ENCODE measurements at places on chromosomes 12 and 14.

- no peak for DNase-seq
Observed at GRCh38 chr12:104956870-104957718, 996 bp downstream of the SLC41A2 start.

GRCh38 chr14:53432378-53432802 lies 279.3 kb upstream of the DDHD1 start:
- no peak for DNase-seq

DNA sequence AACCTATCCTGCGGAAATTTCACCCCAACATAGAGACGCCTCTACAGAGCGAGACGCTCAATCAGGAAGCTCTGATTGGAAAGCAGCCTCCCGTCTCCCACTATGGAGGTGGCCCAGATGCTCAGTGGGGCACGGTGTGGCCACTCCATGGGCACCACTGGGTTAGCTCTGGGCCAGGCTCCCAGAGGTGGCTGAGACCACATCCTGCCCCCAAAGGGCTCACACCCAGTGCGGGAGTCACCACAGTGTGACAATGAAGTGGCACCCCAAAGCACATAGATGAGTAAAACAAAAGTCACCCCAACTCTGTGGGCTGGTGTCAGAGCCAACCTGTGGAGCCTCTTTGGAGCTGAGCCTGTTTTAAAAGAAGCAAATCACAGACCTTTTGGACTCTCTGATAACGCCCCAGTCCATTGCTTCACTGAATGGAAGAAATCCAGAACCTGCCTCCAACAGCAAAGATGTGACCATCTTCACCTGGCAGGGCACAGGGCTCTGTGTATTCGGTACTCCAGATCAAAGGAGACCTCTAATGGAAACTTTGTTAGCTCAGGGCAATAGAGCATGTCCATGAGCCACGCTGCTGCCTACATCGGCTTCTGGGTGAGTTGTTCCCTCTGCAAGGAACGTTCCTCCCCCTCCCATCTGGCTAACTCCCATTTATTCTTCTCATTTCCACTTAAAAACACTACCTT lies 19.6 kb downstream of the CLMN start:
- no peak for DNase-seq

DNA sequence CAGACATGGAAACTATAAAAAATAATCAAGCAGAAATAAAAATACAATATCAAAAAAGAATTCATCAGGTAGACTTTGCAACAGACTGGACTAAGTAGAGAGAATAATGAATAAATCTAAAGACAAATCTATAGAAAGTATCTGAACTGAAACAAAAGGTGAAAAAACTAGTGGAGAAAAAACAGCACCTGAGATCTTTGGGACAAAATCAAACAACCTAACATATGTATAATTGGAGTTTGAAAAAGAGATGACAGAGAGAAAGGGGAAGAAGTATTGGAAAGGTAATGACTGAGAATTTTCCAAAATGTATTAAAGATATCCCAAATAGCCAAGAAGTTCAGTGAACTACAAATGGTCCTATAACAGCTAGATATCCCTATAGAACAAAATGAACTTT lies 245.4 kb downstream of the IPO8 start:
- DNase-seq: no peak

DNA sequence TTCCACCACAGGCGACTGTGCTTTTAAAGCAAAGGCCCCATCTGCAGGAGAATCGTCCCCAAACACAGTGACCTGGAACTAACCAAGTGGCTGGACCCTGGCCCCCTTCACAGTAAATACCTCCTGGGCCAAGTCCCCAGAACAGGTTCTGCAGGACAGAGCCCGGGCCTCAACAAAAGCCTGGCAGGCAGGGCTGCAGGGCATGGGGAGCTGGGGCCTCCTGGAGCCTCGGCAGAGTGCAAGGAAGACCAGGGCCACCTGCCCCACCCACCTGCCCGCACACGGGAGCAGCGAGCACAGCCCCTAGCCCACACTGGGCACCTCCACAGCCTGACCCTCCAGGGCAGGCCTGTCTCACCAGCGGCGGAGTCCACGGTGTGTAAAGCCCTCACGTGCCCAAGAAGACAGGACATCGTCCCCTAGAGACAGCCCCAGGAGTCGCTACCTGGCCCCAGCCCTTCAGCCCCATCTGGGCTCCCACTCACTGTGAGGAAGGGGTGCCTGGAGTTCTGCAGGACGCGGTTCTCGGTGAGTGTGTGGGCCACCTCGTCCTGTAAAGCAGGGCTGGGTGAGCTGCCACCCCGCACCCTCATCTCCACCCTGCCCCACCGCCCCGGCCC lies 21.0 kb downstream of the AKT1 start:
- DNase-seq: no peak

- DNase-seq: peak; percentile 63
Observed at GRCh38 chr12:104671409-104672095, 214.8 kb downstream of the CHST11 start.

DNA sequence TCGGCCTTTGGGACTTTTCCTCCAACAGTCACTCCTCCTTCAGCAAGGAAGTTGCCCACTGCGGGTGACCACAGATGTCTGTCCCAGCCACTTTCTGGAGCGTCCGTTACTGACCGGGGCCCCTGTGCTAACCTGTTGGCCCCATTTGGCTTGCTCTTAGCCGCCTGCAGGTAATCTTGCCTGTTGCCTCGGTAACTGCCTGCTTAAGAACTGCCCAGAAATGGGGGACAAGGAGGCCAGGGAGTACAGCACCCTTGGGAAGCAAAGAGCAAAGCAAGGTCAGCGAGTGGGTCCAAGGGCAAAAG lies 338.8 kb upstream of the SFSWAP start:
- DNase-seq: no peak

DNA sequence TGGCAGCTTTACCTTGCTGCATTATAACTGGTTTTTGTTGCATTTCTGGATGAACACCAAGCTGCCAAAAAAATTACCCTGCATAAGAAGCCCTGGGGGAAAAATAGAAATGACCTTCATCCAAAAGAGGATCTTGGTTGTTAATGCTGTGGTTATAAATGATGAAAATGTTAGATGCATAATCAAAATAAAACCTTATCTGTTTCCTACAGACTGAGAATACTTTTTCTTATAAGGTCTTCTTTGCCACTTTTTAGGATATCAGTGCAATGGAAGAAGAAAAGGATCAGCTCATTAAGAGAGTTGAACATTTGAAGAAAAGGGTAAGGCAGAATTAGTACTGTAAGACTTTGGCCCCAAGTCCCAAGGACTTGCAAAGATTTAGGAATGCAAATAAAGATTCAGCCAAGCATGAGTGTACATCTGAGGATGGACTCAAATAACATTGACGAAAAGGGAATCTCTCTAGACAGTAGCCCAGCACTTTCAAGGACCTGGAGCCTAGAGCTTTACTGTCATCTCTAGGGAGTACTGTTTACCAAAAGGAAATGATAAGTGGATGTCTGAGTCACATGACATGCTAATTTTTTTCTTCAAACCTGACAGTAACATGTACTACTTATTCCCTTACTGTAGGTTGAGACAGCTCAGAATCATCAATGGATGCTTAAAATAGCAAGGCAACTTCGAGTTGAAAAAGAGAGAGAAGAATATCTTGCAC lies 10.7 kb downstream of the IFT81 start:
- no peak for DNase-seq

GRCh38 chr14:74954232-74954946 lies 1.0 kb downstream of the PGF start:
- DNase-seq: no peak

DNA sequence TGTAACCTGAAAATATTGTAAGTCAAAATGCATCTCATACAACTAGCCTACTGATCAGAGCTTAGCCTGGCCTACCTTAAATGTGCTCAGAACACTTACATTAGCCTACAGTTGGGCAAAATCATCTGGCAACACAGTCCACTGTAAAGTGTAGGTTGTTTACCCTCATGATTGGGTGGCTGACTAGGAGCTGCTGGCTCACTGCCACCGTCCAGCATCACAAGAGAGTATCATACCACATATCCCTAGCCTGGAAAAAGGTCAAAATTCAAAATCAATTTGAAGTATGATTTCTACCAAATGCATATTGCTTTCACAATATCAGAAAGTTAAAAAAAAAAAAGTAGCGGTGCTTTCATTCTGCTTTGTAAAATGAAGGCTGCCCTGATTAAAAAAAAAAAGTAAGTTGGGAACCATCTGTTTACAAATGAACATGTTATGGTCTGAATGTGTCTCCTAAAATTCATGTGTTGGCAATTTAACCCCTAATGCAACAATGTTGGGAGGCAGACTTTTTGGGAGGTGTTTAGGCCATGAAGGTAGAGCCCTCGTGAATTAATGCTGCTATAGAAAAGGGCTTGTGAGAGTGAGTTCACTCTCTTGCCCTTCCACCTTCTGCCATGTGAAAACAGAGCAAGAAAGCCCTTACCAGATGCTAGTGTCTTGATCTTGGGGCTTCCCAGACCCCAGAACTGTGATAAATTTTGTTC lies 211.8 kb downstream of the PPM1H start:
- no peak for DNase-seq

DNA sequence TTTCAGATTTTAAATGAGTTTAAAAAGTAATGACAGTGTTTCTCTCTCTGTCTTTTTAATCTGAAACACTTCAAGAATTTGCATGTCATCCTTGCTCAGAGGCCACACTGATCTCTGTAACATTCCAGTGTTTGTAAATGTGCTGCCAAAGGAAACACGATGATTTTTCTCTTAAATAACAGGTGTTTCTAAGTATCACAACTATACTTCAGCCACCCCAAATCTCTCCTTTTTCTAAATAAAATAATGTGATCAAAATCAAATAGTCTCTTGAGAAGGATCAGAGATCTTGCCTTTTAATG lies 3.3 kb upstream of the GALC start:
- no peak for DNase-seq

GRCh38 chr12:129193263-129193871 lies 340.1 kb downstream of the GLT1D1 start:
- no peak for DNase-seq

DNA sequence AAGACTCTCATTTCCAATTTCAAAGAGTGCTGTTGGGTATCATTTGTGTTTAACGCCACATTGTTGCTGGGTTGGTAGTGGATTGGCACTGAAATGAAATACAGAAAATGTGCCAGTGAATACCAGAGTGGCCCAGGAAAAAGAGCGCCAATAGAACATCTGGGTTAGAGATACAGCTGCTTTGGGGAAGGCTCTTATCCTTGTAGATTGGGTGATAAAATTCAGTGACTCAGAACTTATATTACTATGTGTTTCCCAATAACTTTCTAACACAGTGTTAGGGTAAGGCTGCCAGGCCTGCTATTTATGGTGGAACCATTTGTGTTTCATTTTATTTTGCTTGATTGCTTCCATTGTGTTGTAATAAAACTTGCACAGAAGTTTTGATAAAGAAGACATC lies 168.2 kb upstream of the SSTR1 start:
- no peak for DNase-seq

DNA sequence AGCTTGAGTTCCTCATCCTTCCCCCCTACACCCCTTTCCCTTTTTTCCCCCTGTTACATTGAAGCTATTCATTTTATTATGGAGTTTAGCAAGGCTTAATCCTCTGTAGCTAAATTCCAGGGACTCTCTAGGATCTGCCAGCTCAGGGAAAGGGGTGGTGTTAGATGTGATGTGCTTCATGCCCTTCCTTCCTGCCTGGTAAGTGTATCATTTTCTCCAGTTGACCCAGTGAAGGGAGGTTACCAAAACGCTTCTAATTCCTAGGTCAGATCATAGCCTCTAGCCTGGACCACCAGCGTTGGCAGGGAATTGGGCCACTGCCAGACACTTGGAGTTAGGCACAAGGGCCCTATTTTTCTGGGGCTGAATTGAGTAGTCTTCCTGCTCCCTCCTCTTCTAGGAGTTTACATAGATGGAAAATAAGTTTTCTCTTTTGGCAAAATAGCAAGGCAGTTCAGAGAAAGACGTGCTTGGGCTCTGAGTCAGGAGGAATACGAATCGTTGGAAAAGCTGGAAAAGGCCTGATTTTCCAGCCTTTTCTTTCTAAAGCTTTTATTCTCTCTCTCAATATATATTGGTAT lies 88.3 kb downstream of the NPAS3 start:
- no peak for DNase-seq

- DNase-seq: no peak
Observed at GRCh38 chr12:107126796-107127481, 33.6 kb upstream of the CRY1 start.

GRCh38 chr12:54981796-54982195 lies 2.8 kb downstream of the TESPA1 start:
- DNase-seq: no peak

DNA sequence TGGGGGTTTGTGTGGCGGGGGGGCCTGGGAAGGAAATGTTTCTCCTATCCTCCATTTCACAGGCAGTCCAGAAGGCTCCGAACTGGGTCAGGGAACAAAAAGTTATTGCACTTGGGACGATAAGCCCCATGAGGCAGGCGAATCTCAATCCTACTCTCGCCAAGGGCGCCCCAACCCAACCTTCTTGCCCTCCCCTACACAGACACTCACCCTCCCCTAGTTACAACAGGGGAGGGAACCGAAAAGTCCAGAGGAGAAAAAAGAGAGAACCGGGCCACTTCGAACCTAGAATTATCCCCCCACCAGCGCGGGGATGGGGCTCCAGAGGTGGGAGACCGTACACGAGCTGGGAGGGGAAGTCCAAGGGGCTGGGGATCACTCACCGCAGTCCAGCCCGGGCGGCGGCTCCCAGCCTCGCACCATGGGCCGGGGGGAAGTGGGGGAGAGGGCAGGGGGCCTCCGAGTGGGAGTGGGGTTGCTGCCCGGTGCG lies 357 bp downstream of the HOMEZ start:
- no peak for DNase-seq

GRCh38 chr12:90399357-90399756 lies 555.6 kb downstream of the CCER1 start:
- DNase-seq: no peak

DNA sequence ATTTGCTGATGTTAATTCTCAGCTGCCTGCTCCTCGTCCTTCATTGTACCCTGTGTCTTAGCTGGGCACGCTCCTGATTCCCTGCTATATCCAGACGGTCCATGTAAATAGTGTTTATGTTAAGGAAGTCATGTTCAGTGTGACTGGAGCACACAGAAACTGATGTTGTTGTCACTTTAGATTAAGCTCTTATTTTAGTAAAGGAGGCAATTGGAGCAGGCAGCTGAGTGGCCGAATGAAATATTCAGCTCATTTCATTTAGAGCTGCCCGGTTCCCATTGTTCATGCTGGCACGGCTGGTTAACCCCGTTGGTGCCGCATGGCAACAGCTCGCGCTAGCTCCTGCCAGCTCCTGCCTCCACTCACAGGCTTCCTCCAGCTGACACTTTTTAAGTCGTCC lies 446.8 kb upstream of the SOX5 start:
- no peak for DNase-seq

- DNase-seq: no peak
Observed at GRCh38 chr12:1314523-1314922, 279.9 kb downstream of the FBXL14 start.

GRCh38 chr12:16564675-16565074 lies 41.3 kb downstream of the LMO3 start:
- no peak for DNase-seq

Data from stimulated activated CD4-positive, alpha-beta T cell treated with anti-CD3 and anti-CD28 coated beads, TNF-alpha, amount 100 ng/mL, for 1 hour (primary cell).